NCI-H1417 (cell line): ENCODE measurements at places on chromosomes 13 and 19.
A peak's percentile ranks its signal among the peaks of the same experiment; 100 is the strongest.

GRCh38 chr19:40332669-40333068 lies 15.5 kb downstream of the C19orf47 start:
- DNase-seq: no peak

- no peak for DNase-seq
These were observed 11.0 kb downstream of the STK24 start for GRCh38 chr13:98565726-98566565.

GRCh38 chr13:86601351-86601750 lies 802.1 kb upstream of the SLITRK6 start:
- DNase-seq: no peak

- DNase-seq: no peak
These were observed 26.2 kb downstream of the TMEM161A start for GRCh38 chr19:19111967-19112580.

GRCh38 chr19:13784731-13785452 lies 10.4 kb upstream of the ZSWIM4 start:
- no peak for DNase-seq

GRCh38 chr13:80204642-80205041 lies 136.3 kb downstream of the SPRY2 start:
- DNase-seq: no peak

- DNase-seq: peak; percentile 63
These were observed 689 bp downstream of the ING1 start for GRCh38 chr13:110713981-110714796.

GRCh38 chr19:18718015-18718526 lies 34.6 kb downstream of the CRTC1 start:
- DNase-seq: no peak

- DNase-seq: peak; percentile 69
These were observed 15.5 kb downstream of the FRY start for GRCh38 chr13:32047088-32047487.

GRCh38 chr13:32125751-32126150 lies 94.2 kb downstream of the FRY start:
- no peak for DNase-seq

- DNase-seq: no peak
These were observed 470 bp downstream of the ZNF835 start for GRCh38 chr19:56670961-56671612.

- no peak for DNase-seq
These were observed 5.3 kb downstream of the PODNL1 start for GRCh38 chr19:13932911-13933393.

DNA sequence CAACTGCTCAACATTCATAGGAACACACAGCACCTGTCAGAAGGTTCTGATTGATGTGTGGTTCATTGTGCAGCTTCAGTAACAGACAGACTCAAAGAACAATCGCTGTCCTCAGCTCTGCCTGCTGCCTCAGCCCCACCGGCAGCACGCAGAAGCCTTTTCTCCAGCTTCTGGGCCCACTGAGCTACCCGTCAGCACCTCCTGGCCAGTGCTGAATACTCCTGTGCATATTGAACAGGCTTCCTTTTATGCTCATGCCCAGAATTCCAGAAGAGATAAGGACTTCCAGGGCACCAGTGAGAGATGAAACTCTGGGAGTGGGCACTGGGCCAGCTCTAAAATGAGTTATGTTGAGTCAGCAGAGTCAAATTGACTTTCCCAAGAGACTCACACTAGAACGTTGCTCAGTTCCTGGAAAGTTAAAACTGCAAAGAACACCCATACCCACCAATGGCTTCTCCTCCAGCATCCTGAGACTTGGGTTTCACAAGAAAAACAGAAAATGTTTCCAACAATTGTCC lies 119.3 kb downstream of the COL4A1 start:
- DNase-seq: no peak

DNA sequence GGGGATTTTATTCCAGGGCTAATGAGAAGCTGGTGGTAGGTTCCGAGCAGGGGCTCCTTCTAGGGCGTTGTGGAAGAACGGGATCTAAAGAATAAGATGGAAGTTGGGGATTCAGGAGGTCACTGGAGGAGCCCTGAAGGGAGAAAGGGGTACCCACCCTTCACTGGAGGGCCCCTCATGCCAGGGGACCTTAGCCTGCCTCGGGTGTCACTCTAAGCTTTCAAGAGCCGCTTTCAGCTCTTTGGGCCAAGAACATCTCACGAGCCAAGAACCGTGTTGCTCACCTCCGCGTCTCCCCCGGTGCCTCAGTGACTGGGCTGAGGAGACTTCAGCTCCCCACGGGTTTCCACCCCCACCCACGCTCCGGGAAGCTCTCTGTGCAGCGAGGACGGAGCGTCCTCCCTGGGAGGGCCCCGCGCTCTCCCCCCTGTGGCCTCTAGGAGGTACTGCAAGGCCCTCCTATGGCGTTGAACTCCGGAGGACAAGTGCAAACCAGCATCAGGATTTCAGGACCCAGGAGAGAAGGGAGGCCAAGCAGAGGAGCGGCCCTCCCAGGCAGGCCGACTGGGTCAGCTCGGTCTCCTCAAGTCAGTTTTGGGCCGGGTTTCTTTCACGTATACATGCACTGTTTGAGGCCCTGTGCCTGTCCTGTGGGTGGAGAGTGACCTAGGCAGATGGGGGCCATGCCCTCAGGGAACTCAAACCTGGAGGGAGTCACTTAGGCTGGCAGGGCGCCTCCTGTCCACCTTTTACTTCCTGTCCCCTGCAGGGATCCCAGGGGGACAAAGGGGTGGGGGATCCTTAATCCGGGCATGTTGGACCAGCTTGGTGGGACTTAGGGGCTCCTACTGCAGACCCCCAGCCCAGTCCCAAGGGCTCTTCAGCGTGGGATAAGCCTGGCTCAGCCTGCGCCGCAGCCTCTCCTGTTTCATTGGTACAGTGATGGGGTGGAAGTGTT lies 5.1 kb upstream of the KRTDAP start:
- peak; percentile 52 for DNase-seq

- no peak for DNase-seq
These were observed 83.2 kb downstream of the RUBCNL start for GRCh38 chr13:46303742-46304385.

DNA sequence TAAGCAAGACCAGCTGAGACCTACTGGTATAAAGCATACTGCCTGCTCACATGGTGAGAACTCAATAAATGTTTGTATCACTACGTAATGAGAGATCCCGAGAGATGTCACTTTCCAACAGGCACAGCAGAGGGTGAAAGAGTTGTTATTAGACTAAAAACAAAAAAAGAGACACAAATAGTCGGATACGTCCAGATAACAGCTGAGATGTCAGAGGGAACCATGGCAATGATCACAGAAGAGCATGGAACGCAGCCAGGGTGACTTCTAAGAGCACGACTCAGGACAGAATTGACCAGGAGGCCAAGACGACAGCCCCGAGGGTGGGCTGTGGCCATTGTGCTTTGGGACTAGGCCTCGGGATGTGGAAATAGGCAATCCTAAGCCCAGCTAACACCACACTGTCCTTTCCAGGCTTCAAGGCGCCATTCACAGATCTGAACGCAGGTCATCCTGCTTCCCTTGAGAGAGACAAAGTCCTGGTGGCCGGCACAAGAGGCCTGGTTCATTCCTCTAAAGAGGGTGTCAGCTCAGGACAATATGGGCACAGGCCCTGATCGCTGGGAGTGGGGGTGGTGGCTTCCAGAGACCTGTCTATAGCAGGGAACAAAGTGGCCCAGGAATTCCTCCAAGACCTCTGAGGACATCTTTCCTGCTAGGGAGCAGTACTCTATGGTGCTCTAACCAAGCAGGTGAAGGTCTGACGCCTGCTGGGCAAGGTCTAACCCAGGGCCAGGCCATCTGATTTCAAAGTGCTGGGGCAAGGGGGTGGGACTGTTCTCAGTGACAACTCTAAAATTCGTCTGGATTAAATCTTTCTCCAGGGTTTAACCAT lies 3.2 kb downstream of the SH3GL1 start:
- no peak for DNase-seq

DNA sequence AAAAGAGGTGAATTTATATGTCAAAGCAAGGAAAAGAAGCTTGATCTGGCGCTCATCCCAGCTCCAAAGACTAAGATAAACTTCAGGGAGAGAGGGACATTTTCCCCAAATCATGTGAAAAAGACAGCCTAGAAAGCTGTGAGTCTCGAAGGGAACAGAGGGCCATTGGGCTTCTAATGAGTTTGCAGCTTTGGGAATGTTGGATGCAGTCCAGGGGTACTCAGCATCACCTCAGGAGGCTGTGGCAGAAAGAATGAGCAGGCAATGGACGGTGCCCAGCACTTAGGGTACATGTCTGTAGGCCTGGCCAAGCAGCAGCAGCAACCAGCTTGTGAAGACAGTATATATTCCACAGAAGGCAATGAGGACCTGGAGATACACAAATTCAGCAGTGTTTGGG lies 25.7 kb upstream of the WASF3 start:
- DNase-seq: no peak

GRCh38 chr19:54248016-54248601 lies 5.5 kb upstream of the LILRA6 start:
- no peak for DNase-seq

DNA sequence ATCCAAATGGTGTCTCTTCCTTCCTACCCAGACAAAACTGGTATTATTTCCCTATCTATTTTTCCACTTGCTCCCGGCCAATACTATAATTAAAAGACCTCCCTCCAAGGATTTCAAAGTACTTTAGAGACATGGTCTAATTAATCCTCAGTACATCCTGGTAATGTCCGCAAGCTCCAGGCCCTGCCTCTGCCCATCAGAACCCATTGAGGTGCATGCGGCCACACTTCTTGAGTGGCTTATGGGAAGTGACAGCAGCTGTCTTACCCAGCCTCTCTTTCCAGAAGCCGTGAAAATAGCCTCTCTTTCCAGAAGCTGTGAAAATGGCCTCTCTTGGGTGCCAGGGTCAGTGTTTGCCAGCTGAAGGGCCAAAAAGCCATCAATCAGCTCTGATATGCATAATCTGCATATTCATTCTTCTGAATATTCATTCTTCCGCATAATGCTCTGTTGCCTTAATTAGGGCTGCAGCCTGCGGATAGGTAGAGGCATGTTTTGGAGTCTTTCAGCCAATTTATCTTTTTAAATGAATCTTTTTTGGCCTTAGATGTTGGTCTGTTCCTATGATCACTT lies 148.4 kb upstream of the TMTC4 start:
- DNase-seq: no peak

- no peak for DNase-seq
These were observed 65.4 kb downstream of the KCTD12 start for GRCh38 chr13:76820759-76821158.

DNA sequence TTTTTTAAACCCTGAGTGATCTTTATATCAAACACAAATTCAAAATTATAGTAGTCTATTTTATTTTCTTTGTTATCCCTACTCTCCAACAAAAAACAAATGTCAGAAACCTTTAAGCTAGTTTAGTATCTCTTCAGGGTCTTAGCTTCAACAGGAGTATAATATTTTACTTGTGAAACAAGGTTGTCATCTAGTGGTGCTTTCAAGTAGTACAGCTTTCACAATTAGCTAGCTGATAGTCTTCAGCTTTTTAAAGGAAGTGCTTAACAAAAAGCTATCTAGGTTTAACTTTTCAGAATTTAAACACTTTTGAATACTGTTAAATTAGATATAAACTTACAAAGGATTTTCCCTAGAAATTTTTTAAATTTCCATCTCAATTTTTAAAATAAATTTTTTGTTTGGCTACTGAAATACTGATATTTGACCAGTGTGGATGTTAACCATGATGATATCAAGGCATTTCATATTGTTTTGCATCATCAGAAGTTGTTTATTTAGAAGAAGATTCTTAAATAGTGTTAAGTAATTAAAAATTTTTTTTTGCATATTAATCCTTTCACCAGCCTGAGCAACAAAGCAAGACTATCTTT lies 34.2 kb downstream of the TDRD3 start:
- DNase-seq: peak; percentile 85

DNA sequence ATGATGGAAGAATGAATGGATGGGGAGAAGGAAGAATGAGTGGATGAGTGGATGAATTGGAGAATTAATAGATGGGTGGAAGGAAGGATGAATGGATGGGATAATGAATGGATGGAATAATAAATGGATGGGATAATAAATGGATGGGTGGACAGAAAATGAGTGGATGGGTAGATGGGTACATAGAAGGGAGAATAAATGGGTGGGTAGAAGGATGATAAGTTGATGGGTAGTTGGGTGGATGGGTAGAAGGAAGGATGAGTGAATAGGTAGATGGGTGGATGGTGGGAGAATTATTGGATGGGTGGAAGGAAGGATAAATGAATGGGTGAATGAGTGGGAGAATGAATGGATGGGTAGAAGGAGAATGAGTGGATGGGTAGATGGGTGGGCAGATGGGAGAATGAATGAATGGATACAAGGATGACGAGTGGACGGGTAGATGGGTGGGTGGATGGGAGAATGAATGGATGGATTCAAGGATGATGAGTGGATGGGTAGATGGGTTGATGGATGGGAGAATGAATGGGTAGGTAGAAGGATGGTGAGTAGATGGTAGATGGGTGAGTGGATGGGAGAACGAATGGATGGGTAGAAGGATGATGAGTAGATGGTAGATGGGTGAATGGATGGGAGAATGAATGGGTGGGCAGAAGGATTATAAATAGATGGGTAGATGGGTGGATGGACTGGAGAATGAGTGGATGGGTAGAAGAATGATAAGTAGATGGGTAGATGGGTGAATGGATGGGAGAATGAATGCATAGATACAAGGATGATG lies 15.9 kb downstream of the VSTM2B start:
- no peak for DNase-seq

DNA sequence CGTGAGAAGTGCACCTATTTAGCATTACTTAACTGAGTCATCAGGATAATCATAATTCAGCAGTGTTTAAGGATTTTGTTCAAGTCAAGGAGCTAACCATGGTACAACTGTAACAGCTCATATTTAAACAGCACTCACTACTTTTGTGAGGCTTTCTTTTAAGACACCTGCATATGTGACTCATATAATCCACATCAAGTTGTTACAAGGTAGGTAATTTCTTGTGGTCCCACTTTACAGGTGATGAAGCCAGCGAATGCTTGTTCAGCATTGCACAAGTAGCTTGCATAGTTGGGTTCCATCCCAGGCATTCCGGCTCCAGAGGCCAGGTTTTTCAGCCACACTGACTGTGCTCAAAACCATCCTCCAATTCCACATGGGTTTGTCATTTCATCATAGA lies 569.2 kb downstream of the MYO16 start:
- DNase-seq: peak; percentile 43

- DNase-seq: no peak
These were observed 3.9 kb downstream of the SIGLEC7 start for GRCh38 chr19:51145916-51146493.

DNA sequence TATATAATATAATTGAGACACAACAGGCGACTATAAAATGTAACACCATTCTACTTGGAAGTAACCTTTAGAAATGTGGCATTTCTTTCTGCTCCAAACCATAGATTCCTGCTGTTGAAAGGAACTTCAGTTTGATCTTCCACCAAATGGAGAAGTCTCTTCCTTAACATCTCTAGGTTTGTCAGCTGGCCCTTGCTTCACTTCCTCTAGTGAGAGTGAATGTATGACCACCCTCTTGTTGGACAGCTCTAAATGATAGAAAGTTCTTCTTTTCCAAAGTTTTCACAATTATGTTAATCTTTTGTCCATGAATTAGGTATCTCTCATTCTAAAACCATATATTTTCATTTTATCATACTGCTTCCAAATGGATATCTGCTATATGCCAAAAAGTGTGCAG lies 13.8 kb upstream of the COG6 start:
- no peak for DNase-seq
